T-helper 2 cell (primary cell): ENCODE measurements at places on chromosomes 2 and 18.

DNA sequence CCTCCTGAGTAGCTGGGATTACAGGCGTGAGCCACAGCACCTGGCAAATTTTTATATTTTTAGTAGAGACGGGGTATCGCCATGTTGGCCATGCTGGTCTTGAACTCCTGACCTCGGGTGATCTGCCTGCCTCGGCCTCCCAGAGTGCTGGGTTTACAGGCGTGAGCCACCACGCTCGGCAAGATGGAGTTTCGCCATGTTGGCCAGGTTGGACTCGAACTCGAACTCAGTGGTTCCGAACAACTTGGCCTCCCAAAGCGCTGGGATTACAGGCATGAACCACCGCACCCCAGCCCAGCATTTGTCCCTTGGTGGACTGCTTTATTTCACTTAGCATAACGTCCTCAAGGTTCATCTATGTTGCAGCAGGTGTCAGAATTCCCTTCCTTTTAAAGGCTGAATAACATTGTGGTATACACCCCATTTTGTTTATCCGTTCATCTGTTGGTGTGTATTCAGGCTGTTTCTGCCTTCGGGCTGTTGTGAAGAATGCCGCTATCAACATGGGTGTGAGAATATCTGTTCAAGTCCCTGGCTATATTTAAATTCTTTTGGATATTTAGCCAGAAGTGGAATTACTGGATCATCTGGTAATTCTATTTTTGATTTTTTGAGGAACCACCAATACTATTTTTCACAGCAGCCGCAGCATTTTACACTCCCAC lies 1.2 kb upstream of the CENPA start:
- DNase-seq, result no peak

DNA sequence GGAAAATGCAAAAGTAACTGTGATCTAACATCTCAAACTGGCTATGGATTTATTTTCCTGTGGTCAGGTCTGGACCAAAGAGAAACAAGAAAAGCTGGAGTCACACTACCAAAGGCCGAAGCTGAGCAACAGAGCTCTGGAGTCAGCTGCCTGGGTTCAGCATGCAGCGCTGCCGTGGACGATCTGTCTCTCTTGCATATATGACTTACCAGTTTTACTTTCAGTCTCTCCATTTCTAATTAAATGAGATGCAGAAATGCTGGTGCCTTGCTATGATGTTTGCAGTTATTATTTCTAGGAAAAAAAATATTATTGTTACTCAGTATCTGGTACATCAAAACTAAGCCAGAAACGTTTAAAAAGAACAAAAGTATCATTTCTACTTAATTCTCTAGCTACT lies 813.2 kb downstream of the RNF144A start:
- no peak for DNase-seq

DNA sequence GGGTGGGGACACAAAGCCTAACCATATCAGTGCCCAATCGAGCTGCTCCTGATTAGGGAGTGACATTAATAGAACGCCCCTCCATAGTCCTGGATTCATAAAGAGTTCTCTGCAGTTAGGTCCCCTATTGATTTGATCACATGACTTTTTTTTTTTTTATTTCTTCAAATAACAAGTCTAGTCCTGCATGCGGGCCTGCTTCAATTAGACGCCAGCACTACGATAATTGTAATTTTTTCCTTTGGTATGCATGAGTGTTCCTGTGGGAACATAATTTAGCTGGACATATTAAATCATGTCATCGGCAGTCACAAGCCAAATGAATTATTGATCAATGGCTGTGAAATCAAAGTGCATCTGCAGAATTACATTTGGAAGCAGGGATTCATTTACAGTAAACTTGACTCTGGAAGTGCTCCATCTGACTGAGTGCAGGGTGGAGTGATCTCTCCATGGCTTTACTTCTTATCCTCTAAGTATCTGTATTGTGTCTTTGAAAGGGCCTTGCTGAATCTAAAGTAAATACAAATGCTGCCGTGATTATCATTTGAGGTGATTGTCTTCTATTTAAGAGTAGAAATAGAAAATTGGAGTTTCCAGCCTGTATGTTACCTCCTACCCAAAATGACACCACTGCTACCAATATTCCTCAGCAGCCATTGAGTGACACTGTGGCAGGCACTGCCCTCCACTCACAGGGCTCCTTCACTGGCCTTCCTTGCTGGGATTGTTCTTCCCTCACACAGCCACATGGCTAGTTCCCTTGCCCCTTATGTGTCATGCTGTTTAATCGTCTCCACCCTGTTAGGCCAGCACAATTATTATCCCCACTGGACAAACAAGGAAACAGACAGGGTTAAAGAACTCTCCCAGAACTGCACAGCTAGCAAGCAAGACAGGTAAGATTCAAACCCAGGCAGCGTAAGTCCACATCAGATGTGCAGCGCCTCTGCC lies 337.4 kb upstream of the ID2 start:
- DNase-seq, result no peak

DNA sequence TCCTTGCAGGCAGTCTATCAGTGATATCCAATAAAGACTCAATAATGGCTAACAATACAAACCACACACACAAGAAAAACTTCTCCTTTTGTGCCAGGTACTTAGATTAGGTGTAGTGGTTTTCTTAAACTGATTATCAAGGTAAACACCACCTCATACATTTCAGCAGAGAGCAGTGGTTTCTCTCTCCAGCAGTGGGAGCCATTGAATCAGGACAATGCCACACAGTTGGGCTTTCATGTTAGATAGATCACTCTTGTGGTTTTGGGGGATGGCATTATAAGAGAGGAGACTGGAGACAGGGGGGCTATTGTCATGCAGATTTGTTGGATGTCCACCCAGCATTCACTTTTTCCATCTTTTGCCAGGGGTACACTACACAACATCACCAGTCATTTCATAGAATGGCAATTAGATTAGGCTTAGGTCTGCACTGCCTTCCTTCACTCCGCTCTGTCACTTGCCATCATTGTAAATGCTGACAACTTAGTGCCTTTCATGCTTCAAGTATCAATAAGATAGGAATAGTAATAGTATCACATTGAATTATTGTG lies 13.6 kb upstream of the IRS1 start:
- DNase-seq, result no peak

DNA sequence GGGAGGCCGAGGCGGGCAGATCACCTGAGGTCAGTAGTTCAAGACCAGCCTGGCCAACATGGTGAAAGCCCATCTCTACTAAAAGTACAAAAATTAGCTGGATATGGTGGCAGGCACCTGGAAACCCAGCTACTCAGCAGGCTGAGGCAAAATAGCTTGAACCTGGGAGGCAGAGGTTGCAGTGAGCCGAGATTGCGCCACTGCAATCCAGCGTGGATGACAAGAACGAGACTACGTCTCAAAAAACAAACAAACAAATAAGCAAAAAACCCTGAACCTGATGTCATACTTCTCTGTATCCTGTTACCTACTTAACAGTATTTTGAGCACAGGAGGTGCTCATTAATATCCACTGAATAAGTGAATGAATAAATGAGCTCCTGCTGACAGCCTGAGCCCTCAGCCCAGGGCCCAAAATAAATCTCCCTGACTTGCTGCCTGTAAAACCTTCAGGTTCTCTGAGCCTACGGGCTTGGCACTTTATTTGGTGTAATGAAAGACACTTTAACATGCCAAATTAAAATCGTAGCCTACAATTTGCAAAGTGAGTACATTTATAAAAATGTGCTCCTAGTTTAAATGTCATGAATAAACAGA lies 215.1 kb downstream of the ZNF385B start:
- no peak for DNase-seq

DNA sequence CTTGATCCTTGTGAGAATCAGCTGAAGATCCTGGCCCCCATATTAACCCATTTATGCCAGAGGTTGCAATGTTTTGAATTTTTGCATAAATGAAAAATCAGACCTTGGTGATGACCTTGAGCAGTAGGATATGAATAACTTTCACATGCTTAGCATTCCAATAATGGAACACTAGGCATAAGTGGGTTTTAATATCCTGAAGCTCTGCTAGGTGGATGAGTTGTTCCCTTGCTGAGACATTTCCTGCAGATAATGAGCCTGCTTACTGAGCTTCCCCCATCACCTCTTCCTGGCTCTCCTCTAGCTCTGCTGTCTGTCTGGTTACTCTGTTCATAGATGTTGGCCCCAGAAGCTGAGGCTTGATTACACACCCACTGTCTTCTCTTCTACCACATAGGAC lies 25.5 kb upstream of the SEC11C start:
- no peak for DNase-seq

DNA sequence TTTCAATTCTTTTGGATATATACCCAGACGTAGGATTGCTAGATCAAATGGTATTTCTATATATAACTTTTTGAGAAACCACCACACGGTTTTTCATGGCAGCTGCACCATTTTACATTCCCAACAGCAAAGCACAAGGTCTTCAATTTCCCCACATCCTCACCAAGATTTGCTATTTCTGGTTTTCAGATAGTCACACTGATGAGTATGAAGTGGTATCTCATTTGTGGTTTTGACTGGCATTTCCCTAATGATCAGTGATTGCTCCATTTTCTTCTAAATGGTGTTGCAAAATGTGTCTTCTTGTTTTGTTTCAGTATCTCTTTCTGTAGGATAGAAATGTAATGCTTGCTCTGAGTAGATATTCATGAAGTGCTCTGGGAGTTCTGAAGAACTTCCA lies 52.0 kb downstream of the ANKRD44 start:
- no peak for DNase-seq
